Adrenal gland (tissue), 19 donors: ENCODE measurements at places on chromosomes 13 and 19. TPM values are rescaled to one million over a fixed set of nuclear protein-coding genes. Genes with fewer than 3 reads are reported as not detected.

- H3K4me3 ChIP-seq = no peak within 1 kb of the TSS
- H3K4me1 ChIP-seq = peaks cover 8% of the 10 kb centered on the region
- H3K27ac ChIP-seq = no peak within 1 kb of the TSS
- no peak for DNase-seq
These were observed at the start of gene ADAMTSL5 for GRCh38 chr19:1512671-1513498. ADAMTSL5 (minus strand) TSS chr19:1513019; CDS start chr19:1510943, 2,076 bp downstream.

DNA sequence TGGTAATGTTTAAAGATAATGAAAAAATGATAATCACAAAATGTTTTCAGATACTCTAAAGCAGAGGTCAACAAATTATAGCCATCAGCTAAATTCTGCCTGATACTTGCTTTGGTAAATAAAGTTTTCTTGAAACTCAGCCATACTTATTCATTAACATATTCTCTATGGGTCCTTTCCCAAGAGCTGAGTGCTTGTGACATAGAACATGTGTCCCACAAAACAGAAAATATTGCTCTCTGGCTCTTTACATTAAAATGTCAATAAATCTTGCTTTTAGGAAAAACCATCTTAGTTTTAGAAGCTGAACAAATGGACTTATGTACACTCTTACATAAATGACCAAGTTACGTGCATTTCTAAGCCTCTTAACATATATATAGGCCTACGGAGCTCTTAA is 307.1 kb downstream of the DCT start:
- no peak overlapping the region for H3K27ac ChIP-seq
- H3K36me3 ChIP-seq = no peaks in the 10 kb centered on the region
- no peak for DNase-seq
- H3K27me3 ChIP-seq = no peaks in the 10 kb centered on the region
- H3K4me1 ChIP-seq = no peaks in the 10 kb centered on the region

DNA sequence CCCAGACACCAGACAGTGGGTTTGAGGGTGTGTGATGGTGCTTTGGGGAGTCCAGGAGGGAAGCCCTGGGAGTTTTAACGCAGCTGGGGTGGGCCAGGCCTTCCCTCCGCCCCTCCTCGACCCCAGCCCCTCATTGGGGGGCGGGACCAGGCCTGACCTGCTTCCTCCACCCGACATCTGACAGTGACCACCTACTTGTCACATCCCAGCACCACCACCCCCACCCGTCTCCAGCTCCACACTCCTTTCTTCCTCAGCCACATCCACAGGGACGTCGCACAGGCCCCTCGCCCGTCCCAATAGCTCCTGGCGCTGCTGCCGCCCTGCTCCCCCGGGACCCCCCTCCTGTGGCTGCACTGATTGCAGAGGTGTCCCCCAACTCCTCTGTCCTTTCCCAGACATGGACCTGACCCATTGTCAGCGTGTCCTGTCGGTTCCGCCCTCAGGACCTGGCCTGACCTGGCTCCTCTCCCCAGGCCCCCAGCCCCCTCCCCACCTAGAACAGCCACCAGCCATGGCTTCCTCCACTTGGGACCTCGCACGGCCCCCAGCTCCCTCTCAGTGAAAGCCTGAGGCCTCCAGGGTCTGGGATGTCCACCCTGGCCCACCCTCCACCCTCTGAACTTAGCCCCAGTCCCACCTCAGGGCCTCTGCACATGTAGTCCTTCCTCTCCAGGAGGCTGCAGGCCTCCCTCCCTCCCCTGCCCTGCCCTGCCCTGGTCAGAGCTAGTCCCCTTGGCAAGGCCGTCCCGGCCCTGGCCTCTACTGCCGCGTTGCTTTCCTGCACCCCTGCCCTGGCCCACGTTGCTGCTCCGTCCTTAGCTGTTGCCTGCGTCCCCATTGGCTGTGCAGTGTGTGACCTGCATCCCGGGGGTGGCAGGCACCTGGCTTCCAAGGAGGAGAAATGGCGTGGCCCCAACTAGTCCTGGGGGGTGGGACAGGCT is 30.4 kb downstream of the COMP start:
- no peaks in the 10 kb centered on the region for H3K36me3 ChIP-seq
- H3K27ac ChIP-seq = no peak overlapping the region
- no peak for DNase-seq
- H3K27me3 ChIP-seq = no peaks in the 10 kb centered on the region
- H3K4me1 ChIP-seq = peaks cover 8% of the 10 kb centered on the region

- peaks cover 11% of the 10 kb centered on the region for H3K4me1 ChIP-seq
- H3K27ac ChIP-seq = no peak overlapping the region
- H3K4me3 ChIP-seq = no peak overlapping the region
These were observed 15.1 kb downstream of the TICAM1 start for GRCh38 chr19:4816202-4816949.

GRCh38 chr13:43376596-43376995 is 353.2 kb downstream of the DNAJC15 start:
- H3K4me3 ChIP-seq = no peak overlapping the region
- no peaks in the 10 kb centered on the region for H3K27me3 ChIP-seq
- H3K27ac ChIP-seq = no peak overlapping the region
- H3K4me1 ChIP-seq = no peaks in the 10 kb centered on the region
- H3K36me3 ChIP-seq = no peaks in the 10 kb centered on the region

- no peak overlapping the region for H3K27ac ChIP-seq
- no peaks in the 10 kb centered on the region for H3K4me1 ChIP-seq
- H3K36me3 ChIP-seq = no peaks in the 10 kb centered on the region
- DNase-seq = no peak
- no peak overlapping the region for H3K4me3 ChIP-seq
- no peaks in the 10 kb centered on the region for H3K27me3 ChIP-seq
These were observed 788.4 kb upstream of the PRR20A start for GRCh38 chr13:56352361-56352760.

DNA sequence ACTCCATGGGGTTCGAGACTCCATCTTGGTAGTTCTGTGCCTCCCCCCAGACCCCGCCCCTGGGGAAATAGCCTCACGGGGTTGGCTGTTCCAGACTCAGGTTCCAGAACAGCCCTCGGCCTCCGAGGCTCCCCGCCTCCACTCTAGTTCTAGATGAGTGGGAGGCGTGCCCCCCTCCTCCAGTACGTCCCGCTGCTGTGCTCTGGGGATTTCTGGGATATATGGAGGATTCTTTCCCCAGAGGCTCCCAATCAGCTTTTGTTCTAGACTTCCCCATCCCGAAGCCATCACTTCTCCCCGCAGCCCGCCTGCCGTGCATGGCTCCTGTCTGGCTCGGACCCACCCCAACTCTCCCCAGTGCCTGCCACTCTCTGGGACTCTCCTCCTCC is 1.9 kb upstream of the CACNG7 start:
- no peak overlapping the region for H3K4me3 ChIP-seq
- peaks cover 50% of the 10 kb centered on the region for H3K27me3 ChIP-seq
- H3K27ac ChIP-seq = no peak overlapping the region
- H3K4me1 ChIP-seq = no peaks in the 10 kb centered on the region
- H3K36me3 ChIP-seq = no peaks in the 10 kb centered on the region

- no peak for DNase-seq
- H3K27me3 ChIP-seq = no peaks in the 10 kb centered on the region
- H3K4me1 ChIP-seq = no peaks in the 10 kb centered on the region
These were observed 1.7 kb downstream of the ZNF90 start for GRCh38 chr19:20079476-20079875.

DNA sequence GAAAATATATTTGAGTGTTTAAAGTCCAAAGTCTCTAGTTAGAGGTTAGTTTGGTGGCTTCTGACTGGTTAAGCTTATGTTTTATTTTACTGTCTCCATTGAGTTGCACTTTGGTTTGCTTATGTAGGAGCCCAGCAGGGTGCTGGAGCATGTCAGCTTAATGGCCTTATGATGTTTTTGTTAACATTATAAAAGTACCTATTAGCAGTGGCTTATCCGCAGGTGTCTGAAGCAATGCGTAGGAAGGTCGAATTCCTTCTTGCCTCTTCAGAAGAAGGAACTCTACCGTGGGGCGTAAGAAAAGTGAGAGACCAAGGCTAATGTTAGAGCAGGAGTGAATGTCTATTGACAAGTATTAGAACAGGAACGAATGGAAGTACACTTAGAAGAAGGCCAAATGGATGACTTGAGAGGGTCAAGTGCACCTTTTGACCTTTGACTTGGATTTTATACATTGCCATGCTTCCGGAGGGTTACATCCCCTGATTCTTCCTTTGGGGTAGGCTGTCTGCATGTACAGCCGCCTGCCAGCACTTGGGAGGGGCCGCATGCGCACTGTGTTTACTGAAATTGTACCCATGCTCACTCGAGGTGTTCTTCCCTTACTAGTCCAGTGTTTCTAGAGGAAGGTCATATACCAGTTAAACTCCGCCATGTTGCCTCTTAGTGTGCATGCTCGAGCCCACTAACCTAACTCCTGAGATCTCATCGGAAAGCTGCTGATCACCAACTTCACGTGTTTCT is 793.9 kb upstream of the PCDH9 start:
- no peak overlapping the region for H3K27ac ChIP-seq
- H3K4me3 ChIP-seq = no peak overlapping the region
- H3K27me3 ChIP-seq = no peaks in the 10 kb centered on the region
- no peak for DNase-seq

DNA sequence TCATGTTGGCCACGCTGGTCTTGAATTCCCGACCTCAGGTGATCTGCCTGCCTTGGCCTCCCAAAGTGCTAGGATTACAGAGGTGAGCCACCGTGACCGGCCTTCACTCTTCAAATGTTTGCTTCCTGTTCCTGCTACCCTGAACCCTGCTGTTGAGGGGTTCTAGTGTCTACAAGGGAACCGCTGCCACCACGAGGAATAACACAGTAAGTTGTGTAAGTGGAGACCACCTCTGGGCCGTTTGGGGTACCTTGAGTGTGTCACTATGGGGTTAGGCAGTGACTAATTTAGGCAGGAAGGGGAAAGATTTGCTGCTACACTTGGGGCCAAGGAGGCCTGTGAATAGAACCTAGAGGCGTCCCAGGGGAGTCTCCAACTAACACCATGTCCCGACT is 2.2 kb upstream of the MYADM start:
- no peaks in the 10 kb centered on the region for H3K27me3 ChIP-seq
- no peak overlapping the region for H3K27ac ChIP-seq
- H3K4me1 ChIP-seq = peaks cover 23% of the 10 kb centered on the region
- no peak overlapping the region for H3K4me3 ChIP-seq
- H3K36me3 ChIP-seq = no peaks in the 10 kb centered on the region

DNA sequence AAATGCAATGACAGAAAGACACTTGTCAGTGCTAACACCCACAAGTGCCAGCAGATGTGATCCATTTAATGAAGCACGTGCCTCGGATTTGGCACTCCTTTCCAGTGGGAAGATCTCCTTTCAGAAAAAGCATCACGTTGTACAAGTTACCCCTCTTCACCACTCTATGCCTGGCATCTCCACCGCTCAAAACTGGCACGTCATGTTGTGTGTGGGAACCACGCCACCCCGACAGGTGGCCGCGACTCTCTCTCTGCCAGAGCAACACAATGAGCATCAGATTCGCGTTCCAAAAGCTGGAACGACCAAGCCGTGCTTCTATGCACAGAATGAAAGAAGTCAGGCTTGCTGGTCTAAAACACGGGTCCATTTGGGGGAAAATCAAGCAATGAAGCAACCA is 24.3 kb downstream of the TMTC4 start:
- H3K4me1 ChIP-seq = no peaks in the 10 kb centered on the region
- DNase-seq = no peak
- no peaks in the 10 kb centered on the region for H3K27me3 ChIP-seq

The SYNGR4 gene
- total RNA-seq = not detected

DNA sequence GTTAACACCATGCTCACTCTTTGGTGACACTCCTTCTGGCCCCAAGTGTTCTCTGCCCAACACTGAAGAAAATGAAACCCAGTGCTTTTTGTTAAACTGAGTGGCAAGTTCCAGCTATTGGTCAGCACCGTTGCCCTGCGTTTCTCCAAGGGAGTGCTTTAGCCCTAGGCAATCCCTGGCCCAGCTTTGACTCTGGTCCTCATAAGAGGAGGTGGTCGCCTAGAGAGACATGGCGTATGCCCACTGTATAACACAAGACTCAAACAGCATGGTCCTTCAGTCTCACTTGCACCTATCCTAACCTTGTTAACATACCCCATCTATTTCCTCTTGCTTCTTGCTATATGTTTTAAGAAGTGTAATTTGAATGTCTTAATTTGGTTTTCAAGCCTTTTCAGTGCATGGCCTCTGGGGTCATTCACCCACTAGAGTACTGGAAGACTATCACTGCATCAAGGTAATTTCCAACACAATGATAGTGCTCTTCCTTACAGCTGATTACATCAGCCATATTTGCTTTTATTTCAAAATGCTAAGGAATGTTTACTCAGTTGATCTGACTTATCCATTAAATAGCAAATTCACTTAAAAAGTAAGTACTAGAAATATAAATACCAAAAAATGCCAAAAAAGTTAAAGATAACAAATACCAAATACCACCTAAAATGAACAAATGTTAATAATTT is 190.5 kb upstream of the SOX21 start:
- no peak overlapping the region for H3K4me3 ChIP-seq
- DNase-seq = no peak
- H3K36me3 ChIP-seq = no peaks in the 10 kb centered on the region
- no peaks in the 10 kb centered on the region for H3K4me1 ChIP-seq
- H3K27ac ChIP-seq = no peak overlapping the region

The SLITRK1 gene
- total RNA-seq = not detected

The RDH8 gene
- not detected for total RNA-seq

GRCh38 chr13:32878163-32878562 is 138.1 kb upstream of the KL start:
- H3K27me3 ChIP-seq = no peaks in the 10 kb centered on the region
- no peak overlapping the region for H3K4me3 ChIP-seq
- no peak for DNase-seq
- no peaks in the 10 kb centered on the region for H3K36me3 ChIP-seq

GRCh38 chr19:1906985-1907562 is 1.9 kb downstream of the ADAT3 start:
- H3K27ac ChIP-seq = peak overlapping the region; percentile 74
- H3K4me1 ChIP-seq = peaks cover 25% of the 10 kb centered on the region
- H3K36me3 ChIP-seq = peaks cover 1% of the 10 kb centered on the region

The PMIS2 gene
- total RNA-seq = not detected

DNA sequence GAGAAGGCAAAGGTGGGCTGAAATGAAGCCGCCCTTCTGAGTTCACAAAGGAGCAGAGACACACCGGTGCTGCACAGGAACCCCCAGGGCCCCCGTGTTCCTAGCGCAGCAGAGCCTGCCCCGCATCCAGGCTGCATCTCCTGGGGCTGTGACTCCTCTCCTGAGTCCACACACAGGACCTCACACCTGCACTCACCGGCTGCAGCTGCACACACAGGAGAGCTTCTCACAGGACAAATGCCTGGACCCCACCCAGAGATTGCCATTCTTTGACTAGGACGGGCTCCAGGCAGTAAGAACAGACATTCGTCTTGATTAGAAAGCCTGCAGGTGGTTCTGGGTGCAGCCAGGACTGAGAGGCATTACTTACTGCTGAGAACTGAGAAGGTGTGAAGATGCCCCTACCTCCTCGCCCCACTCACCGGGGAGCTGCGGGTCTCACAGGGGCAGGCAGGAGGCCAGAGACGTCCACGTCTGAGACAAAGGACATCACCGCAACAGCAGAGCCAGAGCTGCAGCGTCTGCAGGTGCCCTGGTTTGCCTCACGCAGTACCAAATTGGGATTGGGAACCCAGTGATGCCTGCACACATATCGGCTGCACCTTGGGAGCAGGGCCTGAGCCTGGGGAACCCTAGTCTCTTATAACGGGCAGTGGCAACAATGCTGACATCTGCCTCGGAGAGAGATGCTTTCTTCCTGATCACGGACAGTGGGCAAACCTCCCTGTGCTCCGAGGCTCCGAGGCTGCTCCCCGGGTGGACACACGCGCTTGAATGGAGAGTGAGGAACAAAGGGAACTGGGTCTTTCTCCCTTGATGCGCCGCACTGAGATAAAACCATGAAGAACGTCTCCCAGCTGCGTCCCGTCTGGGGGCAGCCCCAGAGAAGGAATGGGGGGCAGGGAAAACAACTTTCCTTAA is 50.4 kb downstream of the RASA3 start:
- H3K27me3 ChIP-seq = no peaks in the 10 kb centered on the region
- H3K4me3 ChIP-seq = no peak overlapping the region
- no peaks in the 10 kb centered on the region for H3K36me3 ChIP-seq
- no peak overlapping the region for H3K27ac ChIP-seq
